ENCODE measurements at places on chromosomes 7 and 10. TPM values are rescaled to one million over a fixed set of nuclear protein-coding genes. Genes with fewer than 3 reads are reported as not detected.

DNA sequence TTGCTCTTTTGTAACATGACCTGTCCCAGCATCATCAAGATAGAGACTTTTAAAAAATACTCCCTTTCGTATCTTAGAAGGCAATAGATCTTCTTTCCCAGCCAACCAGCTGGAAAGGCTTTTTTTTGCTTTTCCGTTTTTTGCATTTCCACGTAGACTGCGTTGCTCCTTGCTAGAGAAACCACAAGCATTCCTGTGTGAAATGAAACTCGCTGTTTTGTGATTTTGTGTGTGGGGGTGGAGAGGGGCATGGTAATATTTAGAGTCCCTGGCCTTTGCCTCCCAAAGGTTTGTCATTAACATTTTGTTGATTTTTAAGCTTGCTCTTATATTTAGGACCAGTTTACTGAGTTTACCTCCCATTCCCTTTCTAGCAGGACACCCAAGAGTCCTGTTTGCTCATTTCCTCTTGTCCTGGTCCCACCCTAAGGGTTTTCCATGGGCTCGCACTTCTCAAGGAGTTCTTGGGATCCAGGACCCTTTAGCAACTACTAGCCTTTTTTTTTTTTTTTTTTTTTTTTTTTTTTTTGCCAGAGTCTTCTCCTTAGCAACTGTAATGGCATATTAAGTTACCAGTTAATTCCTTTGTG, 243.6 kb downstream of the BICC1 start:
- DNase-seq, result no peak

DNA sequence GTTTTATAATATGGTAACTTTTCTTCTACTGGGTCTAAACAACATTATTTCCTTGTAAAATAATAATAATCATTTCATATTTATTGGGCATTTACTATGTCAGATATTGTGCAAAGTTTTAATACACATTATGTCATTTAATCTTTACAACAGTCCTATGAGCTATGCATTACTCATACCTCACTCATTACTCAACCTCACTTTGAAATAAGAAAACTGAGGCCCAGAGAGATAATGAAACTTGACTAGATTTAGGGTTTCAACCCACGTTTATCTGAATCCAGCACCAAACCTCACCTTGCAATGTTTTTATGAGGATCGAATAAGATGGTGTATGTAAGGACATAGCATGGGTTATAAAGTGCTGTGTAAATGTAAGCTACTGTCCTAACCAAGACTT, 153.2 kb upstream of the SLC13A1 start:
- no peak for DNase-seq

- DNase-seq, result no peak
These were observed 104.9 kb downstream of the KLF6 start for GRCh38 chr10:3679950-3680629.

GRCh38 chr10:71088054-71088453, 124.3 kb upstream of the UNC5B start:
- DNase-seq, result no peak

Gene KNDC1
- 2.6 TPM for total RNA-seq

GRCh38 chr7:35565927-35566326, 129.0 kb downstream of the HERPUD2 start:
- no peak for DNase-seq

DNA sequence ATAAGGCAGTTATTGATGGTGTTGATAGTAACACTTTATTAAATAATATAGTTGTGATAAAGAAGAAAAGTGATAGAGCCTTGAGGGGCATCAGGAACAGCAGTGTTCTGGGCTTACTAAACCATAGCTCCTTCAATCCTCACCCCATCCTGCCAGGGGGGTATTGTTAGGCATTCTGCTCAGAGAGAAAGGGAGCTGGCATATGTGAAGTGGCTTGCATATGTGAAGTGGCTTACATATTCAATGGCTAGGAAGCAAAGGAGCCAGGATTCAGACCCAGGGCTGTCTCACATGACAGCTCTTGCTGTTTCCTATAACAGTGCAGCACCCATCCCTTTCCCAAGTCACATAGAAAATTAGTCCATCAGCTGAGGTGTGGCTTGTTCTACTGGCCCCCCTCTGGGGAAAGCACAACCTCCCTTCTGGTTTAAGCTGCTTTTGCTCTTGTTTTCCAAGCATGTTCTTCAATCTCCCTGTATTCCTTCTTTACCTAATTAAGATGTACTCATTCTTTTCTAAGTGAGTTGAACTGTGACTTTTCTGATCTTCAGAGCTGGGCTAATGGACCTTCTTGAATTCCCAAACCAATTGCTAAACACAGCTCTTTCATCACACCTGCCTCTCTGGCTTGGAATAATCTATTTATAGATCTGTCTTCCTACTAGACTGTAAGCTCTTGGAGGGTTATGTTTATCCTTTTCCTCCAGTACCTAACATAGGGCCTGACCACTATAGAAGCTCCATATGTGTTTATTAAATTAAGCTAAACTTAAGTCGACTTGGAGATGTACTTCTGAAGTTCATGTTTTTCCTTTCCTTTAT, 108.7 kb upstream of the GLI3 start:
- DNase-seq, result no peak

Gene IGFBP1
- 0.33 TPM for total RNA-seq
